ENCODE measurements at places on chromosomes 12 and 14.

- no peak for DNase-seq
Observed at GRCh38 chr12:124387528-124387911, 92.6 kb downstream of the RFLNA start.

DNA sequence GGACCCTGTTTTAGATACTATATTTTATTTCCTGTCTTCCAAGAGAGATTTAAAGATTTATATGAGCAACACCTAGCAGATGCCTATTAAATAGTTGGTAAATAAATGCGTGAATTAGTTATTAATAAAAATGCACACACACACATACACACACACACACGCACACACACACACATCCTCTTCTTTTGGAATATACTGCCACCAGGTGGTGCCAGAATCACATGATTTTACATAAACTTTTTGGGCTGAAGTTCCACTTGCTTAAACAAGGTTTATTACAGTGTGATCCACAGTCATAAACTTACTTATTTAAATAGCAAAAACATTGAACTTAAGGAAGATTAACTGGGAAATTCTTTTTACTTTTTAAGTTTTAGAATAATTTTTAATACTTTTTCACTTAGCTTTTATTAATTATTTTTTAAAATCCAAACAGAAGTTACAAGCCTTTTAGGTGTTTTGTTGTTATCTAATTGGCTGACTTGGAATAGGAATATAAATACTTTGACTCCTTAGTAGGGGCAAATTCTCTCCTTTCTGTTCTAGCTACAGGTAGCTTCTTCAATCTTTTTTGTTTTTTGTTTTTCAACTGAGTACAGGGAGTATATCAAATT is 17.5 kb downstream of the RAD51B start:
- no peak for DNase-seq

GRCh38 chr12:4293299-4293965 is 19.9 kb downstream of the CCND2 start:
- DNase-seq, result no peak

DNA sequence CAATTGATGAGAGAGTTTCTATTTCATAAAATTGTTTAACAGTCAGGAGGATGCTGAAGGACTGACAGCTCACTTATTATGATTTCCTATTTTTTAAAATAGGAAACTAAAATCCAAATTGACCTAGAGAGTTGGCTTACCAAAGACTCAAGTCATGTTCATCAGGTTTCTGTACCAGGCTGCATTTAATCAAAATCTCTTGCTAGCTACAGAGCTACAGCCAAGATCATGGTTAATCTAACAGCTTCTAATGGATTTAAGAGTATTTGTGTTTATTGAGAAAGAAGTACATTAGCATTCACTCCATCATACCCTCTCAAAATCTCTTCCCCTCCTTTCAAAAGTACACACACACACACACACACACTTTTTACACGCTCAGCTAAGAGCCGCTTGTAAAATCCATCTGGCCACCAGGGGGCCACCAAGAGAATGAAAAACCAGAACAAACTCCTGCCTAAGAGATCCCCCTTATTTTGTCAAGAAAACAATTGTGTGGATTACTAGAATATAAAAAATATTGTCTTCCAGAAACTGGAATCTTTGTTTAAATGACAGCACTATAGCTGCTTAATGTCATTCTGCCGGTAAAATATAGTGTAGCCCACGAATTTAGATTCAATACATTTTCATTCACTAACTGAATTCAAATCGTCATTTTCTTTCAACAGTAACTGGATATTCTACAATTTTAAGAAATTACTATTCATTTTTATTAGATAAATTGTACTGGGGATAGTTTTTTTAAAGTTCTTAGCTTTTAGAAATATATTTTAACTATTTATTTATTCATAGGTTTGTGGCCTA is 334.0 kb downstream of the BTG1 start:
- DNase-seq, result peak; percentile 61

- DNase-seq, result no peak
Observed at GRCh38 chr12:20148241-20148640, 220.1 kb upstream of the PDE3A start.

GRCh38 chr14:68577802-68578541 is 214.9 kb downstream of the ZFP36L1 start:
- DNase-seq, result peak; percentile 84

DNA sequence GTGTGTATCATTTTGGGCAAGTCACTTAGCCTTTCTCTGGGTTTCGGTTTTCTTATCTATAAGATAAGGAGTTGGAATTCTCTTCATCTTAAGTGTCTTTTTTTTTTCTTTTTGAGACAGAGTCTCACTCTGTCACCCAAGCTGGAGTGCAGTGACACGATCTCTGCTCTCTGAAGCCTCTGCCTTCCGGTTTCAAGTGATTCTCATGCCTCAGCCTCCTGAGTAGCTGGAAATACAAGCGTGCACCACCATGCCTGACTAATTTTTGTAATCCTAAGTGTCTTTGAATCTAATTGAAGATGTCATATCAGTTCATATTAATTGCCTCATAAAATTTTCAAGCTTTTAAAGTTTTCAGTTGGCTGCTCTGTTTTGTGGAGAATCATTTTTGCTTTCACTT is 4.0 kb downstream of the SRGAP1 start:
- no peak for DNase-seq

DNA sequence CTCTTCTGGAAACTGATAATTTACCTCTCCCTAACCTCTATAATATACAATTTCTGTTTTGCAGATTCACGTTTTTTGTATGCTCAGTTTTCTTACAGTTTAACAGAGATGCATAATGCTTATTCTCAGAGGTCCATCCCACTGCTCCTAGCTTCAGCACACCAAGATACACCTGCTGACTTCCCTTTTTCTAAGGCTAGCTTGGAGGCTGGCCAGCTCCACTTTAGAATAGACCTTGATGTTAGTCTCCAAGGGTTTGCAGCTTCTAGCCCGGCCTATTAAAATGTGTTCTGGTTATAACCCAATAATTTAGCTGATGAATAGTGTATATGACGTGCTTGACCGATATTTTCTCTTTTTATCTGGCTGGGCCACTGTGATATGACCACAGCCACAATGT is 261.2 kb downstream of the EGLN3 start:
- no peak for DNase-seq

GRCh38 chr14:98871796-98872195 is 400.2 kb downstream of the BCL11B start:
- no peak for DNase-seq

- DNase-seq, result no peak
Observed at GRCh38 chr14:36293824-36294223, 26.6 kb downstream of the MBIP start.

DNA sequence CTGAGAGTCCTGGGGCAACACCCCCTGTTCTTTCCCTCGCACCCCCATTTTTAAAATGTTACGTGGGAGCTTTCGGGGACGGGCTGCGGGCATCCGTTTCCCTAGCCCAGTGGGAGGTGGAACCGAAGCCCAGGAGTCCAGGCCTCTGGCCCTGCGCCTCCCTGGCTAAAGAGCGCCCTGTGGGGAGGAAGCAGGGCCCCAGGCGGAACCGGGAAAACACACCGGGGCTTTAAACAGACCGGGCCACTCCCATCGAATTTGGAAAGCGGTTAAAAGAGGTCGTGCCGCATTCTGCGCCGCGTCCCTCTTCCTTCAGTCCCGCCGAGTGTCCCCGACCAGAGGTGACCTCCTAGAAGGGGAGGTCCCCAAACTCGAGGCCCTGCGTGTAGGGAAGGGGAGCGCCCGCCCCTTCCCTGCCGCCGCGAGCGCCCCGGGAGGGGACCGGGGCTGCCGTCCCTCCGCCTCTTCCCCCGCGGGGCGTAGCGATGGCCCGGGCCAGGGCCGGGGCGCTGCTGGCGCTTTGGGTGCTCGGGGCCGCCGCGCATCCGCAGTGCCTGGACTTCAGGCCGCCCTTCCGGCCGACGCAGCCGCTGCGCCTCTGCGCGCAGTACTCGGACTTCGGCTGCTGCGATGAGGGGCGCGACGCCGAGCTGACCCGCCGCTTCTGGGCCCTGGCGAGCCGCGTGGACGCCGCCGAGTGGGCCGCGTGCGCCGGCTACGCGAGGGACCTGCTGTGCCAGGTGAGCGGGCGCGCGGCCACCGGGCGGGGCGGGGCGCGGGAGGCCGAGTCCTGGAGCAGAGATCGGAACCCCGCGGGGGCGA is at the start of gene HHIPL1:
HHIPL1 (plus strand) TSS at position 407 of the 822 bp plus-strand sequence; CDS start at position 486, 79 bp downstream.
- DNase-seq, result no peak

DNA sequence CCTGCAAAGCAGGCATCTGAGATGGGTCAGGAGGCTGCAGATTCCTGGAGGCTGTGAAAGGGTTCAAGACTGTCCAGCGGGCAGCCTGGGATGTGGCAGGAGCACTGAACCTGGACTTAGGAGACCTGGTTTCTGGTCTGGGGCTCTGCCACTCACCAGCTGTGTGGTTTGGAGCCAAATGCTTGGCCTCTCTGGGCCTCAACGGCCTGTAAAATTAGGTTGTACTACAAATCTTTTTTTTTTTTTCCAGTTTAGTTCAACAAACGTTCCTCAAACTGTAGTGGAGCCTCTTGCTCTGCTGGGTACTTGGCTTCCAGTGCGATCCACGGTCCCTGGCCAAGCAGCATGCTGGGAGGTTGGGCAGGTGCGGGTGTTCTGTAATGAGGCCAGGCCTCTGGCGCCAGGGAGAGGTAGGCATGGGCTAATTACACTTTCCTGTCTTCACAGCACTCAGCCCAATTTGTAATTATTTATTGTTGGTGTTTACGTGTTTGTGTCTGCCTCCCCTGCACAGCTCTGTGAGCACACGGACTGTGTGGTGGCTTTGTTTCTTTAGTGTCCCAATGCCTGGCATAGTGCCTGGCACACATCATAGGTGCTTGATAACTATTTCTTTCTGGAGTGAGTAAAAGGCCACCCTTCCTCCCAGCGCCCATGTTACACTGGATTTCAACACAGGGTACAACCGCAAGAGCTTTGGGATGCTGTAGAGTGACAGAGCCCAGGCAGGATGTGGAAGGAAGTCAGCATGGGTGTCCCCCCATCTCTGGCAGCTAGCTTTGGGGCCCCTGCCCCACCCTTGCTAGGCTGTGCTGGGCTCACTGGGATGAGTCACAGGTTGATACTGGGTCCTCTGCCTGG is 5.8 kb upstream of the KRT80 start:
- DNase-seq, result peak; percentile 73

DNA sequence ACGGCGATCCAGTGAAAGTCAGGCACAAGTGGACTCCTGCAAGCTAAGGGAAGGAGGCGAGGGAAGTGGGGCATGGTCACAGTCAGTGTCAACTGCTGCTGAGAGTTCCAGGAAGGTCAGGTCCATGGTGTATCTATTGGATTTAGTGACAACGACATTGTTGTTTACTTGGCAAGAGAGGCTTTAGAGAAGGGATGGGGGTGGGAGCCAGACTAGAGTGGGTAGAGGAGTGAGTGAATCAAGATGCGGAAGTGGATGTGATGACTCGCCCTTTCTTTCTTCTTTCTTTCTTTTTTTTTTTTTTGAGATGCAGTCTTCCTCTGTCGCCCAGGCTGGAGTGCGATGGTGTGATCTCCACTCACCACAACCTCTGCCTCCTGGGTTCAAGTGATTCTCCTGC is 12.5 kb downstream of the P2RX7 start:
- no peak for DNase-seq

GRCh38 chr12:106629797-106630659 is 47.2 kb downstream of the RFX4 start:
- no peak for DNase-seq

Measured in breast epithelium (tissue), 4 donors.